ENCODE measurements at places on chromosomes 11 and 22. TPM values are rescaled to one million over a fixed set of nuclear protein-coding genes. Genes with fewer than 3 reads are reported as not detected.
A peak's percentile ranks its signal among the peaks of the same experiment; 100 is the strongest.

SELENOH gene
- 93.0 TPM for total RNA-seq

MIAT gene
- total RNA-seq: 10.2 TPM

LRRN4CL gene
- 31.5 TPM for total RNA-seq

MS4A3 gene
- not detected for total RNA-seq

NAALAD2 gene
- 0.77 TPM for total RNA-seq

MLC1 gene
- total RNA-seq: under 0.01 TPM

BTBD18 gene
- not detected for total RNA-seq

- peak; percentile 61 for DNase-seq
These were observed 41.1 kb downstream of the RBFOX2 start for GRCh38 chr22:35987487-35987886.

DNA sequence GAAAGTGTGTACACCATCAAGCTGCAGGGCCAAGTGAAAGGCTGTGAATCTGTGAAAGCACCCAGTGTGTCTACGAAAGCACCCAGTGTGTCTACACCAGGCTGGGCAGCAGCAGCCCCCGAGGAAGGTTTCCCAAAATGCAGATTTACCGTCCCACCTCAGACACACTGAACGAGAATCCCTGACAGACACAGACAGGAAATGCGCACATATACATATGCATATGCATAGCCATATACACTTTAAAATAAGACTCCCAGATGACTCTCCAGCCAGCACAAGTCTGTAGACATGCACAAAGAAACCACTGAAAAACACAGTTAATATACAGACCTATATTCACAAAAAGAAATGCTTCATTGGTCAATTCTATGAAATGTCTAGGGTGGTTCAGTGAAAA, 155.5 kb upstream of the OPCML start:
- DNase-seq: no peak

DNA sequence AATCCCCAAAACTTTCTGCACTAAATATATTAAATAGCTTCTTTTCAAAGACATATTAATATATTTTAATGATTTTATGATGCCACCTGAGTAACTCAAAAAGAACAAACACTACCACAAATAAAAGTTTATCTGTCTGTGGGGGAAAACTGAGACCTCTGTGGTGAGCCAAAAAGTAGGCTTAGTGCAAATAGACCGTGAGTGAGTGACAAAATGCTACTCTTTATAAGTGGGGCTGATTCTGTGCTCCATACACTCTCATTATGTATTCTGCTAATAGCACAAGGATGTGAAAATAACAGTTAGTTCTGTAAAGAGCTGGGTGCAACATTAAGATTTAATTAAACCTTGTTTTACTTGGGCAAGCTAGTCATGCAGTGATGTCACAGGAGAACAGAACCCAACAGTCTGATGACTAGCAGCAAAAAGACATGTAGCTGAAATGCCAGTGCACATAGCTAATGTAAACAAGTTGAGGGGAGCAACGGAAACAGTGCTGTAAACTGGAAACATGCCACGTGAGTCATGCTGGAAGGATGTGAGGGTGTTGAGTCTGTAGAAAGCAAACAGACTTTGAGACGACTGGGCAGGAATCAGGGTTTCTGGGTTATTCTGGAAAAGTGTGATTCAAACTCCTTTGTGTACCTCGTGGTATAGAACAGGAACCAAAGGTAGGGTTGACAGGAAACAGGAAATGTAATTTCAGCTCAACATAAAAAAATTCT, 1130.4 kb downstream of the LRRC4C start:
- peak; percentile 100 for DNase-seq

- DNase-seq: no peak
These were observed 1.2 kb downstream of the GLB1L3 start for GRCh38 chr11:134277183-134278001.

GRCh38 chr22:20822240-20822639, 36.4 kb downstream of the PI4KA start:
- DNase-seq: no peak

- DNase-seq: no peak
These were observed 47.1 kb upstream of the CTSC start for GRCh38 chr11:88384669-88385005.

DNA sequence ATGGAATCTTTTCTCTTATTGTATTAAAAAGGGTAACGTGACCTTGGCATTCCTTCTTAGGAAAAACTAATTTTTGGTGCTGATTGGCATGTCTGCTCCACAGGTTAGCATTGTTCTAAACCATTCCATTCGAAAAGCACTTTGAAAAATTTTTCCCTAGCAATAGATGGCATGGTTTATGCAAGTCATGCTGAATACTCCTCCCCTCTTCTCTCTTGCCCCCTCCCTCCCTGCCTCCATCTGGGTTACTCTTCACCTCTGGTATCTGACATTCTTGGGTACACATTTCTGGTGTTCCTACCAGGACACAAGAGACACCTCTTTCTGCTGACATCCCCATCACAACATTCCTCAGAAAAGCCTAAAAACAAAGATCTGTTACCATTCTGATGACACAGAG, 1.5 kb upstream of the SLC22A25 start:
- no peak for DNase-seq

- no peak for DNase-seq
These were observed 93.5 kb downstream of the ME3 start for GRCh38 chr11:86578727-86579405.

GRCh38 chr11:35167426-35167954, 28.5 kb downstream of the CD44 start:
- peak; percentile 56 for DNase-seq

DNA sequence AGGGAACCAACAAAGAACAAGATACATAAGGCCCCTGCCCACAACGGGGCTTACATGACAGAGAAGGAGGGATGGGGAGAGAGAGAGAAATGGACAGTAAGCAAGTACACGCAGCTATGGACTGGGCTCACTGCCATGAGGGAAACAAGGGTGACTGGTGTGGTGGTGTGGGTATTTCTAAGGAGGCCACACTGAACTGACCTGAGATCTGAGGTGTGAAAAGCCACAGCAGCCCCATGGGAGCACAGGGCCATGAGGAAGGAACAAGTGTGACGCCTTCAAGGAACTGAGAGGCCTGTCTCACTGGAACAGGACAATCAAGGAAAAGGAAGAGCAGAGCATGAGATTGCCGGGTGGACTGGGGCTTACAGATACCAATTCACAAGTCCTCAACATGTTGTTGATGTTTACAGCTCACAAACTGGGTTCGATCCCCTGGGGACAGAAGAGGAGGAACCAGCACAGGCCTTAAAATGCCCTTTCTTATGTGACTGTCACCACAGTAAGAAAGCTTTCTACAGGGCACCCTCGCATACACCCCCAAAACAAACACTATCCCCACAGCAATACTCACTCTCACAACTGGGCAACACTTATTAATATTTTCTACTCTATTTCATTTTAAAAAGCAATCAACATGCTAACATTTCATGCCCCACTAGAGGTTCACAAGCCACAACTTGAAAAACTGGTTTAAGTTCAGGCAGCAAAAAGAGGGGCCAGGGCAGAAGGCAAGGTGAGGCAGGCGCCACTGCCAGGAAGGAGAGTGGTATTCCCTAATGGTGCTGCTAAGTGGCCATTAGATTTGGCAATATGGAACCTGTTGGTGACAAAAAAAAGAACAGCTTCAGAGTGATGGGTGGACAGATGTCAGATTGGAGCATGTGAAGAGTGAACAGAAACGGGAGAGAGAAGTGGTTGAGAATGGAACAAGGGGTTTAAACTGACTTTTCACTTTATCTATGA, 39.1 kb downstream of the TCIRG1 start:
- DNase-seq: no peak

DNA sequence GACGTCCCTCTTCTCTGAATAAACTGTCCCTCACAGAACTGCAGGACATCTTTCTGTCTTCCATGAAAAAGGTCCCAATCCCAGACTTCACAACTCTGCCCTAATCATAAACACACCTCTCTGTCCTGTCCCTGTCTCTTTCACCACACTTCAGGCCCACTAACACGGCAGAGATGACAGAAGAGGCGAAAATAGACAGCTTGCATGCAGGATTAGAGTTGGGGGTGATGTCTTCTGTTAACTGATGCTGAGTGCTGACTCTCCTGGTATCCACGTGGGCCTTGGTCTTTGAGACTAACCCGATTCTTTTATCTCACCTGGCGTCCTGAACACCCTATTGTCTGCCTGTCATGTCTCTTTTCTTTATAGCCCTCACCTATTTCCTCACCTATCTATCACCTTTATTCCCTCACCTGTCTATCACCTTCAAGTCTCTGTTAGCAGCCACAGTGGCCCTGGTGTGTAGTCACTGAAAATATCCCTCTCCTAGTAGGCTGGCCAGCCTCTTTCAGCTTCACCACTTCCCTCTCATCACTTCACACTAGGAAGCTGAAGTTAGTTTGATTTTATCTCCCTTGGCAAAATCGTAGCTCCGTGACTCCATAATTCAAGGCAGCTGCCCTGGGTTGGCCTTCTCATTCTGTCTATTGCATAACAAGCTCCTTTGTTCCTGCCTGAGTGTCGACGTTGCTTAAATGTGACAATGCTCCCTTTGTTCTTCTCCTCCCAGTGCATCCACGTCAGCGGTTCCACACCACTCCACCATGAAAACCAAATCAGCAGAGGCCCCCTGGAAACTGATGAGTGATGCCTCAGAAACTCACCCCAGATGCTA, 30.6 kb upstream of the DRD2 start:
- DNase-seq: no peak

- DNase-seq: no peak
These were observed 387.5 kb downstream of the TBC1D22A start for GRCh38 chr22:47149976-47150375.

DNA sequence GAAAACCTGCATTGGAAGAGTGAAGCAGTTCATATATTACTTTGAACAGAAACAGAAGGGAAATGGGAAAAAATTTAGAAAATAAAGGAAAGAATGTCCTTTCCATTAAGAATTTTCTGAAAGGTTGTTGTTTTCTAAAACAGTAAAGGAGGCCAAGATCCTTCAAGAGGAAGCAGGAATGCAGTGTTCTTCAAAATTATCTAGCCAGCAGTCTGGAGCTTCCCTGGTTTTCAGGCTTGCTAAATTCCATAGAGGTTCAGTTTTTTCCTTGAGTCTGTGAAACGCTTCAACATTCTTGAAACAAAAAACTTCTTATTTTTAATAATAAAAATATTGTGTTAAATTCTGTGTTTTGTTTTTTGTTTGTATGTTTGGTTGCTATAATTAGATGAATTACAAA, 189.0 kb upstream of the ANO3 start:
- no peak for DNase-seq

DNA sequence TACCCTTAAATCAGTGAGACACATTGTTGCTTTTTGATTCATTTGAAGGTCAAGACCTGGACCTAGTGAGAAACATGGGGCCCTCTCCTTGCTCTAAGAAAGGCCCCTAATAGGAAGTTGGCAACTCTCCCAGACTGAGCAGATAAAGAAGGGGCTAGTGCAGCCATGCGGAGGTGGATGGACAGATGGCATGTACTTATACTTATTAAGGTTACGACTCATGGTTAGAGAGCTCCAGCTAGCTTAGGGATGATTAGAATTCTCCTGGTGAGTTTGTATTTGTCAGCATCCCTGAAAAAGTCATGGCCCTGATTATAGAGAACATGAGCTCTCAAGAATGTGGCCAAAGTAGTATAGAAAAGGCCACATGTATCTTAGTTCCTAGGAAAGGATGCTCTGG, 112.1 kb upstream of the BDNF start:
- peak; percentile 18 for DNase-seq

All from fibroblast of lung (primary cell).